ENCODE measurements at places on chromosomes 7 and 10. TPM values are rescaled to one million over a fixed set of nuclear protein-coding genes. Genes with fewer than 3 reads are reported as not detected.

GRCh38 chr7:150503581-150503980 lies 11.1 kb upstream of the GIMAP7 start:
- DNase-seq, result no peak
- no peak overlapping the region for H3K4me3 ChIP-seq
- no peaks in the 10 kb centered on the region for H3K36me3 ChIP-seq
- H3K27me3 ChIP-seq, result no peaks in the 10 kb centered on the region

GRCh38 chr10:131580076-131580652 lies 268.6 kb upstream of the TCERG1L start:
- H3K4me1 ChIP-seq, result no peaks in the 10 kb centered on the region
- H3K27ac ChIP-seq, result no peak overlapping the region
- DNase-seq, result no peak
- H3K4me3 ChIP-seq, result no peak overlapping the region
- H3K27me3 ChIP-seq, result no peaks in the 10 kb centered on the region

The MACC1 gene
- under 0.01 TPM for total RNA-seq

DNA sequence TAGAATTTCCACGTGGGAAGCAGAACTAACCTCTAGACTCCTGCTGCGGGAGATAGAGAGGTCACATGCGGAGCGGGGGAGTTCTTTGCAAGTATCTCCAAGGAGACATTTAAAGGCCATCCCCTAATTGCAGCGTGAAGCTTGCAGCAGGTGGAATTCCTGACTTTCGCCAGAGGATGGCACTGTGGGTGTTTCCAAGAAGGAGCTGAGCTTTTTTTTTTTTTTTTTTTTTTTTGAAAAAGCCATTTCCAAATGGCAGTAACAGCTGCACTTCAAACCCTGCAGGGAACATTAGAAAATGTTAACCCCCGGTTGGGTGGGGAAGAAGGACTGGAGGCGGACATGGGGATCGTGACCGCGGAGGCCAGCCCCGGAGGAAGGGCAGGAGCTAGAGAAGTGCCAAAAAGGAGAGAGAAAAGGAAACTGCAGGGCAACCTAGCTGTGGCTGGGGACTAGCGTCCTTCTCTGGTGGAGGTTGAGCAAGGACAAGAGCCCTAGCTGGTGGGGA lies 487.7 kb downstream of the TYW1 start:
- no peak overlapping the region for H3K27ac ChIP-seq
- no peak overlapping the region for H3K4me3 ChIP-seq
- H3K4me1 ChIP-seq, result no peaks in the 10 kb centered on the region
- peak; percentile 56 for DNase-seq

DNA sequence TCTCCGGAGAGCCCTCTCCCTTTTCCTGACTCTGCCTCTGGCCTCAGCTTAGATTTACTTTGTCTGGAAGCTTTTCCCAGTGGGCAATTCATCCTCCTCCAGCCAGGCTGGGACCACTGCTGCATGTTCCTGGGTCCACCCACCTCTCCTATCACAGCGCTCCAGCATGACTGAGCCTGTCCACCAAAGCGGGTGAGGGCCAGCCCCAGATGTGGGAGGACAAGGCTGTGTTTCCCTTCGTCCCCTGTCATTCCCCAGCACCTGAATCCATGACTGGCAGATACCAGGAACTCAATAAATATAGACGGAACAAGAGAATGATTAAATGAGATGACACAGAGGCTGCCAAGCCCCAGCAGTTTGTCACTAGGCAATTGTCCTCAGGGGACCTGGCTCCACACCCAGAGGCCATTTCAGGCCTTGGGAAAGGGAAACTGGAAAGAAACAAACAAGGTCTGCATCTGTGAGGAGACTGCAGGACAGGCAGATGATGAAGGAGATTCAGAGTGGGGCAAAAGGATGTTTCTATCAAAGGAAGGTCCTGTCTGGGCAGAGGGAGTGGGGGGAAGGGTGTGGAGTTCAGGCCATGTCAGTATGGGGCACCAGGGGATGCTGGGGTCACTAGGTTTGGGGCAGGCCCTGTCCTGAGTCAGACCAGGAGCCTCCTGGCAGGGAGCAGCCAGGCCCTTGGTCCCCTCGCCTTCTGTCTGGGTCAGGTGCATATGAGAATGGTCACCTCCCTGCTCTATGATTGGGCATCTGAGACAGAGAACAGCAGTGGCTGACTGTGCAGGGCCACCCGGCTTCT lies 576.4 kb downstream of the GRID1 start:
- no peak overlapping the region for H3K4me3 ChIP-seq
- DNase-seq, result no peak
- no peaks in the 10 kb centered on the region for H3K4me1 ChIP-seq
- no peaks in the 10 kb centered on the region for H3K27me3 ChIP-seq
- H3K27ac ChIP-seq, result no peak overlapping the region
- H3K36me3 ChIP-seq, result no peaks in the 10 kb centered on the region
